ENCODE measurements at places on chromosomes 3 and 15. TPM values are rescaled to one million over a fixed set of nuclear protein-coding genes. Genes with fewer than 3 reads are reported as not detected.

GRCh38 chr3:160538895-160539294 lies 26.5 kb downstream of the KPNA4 start:
- H3K4me1 ChIP-seq: no peaks in the 10 kb centered on the region
- H3K36me3 ChIP-seq: peaks cover 4% of the 10 kb centered on the region
- DNase-seq: no peak
- no peak overlapping the region for H3K27ac ChIP-seq
- H3K27me3 ChIP-seq: no peaks in the 10 kb centered on the region

- H3K36me3 ChIP-seq: no peaks in the 10 kb centered on the region
- H3K27me3 ChIP-seq: no peaks in the 10 kb centered on the region
- no peaks in the 10 kb centered on the region for H3K4me1 ChIP-seq
- peak; percentile 51 for DNase-seq
- no peak overlapping the region for H3K4me3 ChIP-seq
Observed at GRCh38 chr15:59532770-59533379, 78.7 kb upstream of the GCNT3 start.

- H3K27me3 ChIP-seq: no peaks in the 10 kb centered on the region
- DNase-seq: no peak
- H3K4me1 ChIP-seq: no peaks in the 10 kb centered on the region
- no peak overlapping the region for H3K4me3 ChIP-seq
- H3K27ac ChIP-seq: no peak overlapping the region
- no peaks in the 10 kb centered on the region for H3K36me3 ChIP-seq
Observed at GRCh38 chr3:20589275-20589674, 403.3 kb upstream of the SGO1 start.

GRCh38 chr3:146777941-146778340 lies 172.8 kb upstream of the PLSCR5 start:
- no peak overlapping the region for H3K4me3 ChIP-seq
- no peak overlapping the region for H3K27ac ChIP-seq
- H3K36me3 ChIP-seq: no peaks in the 10 kb centered on the region
- H3K27me3 ChIP-seq: no peaks in the 10 kb centered on the region
- no peaks in the 10 kb centered on the region for H3K4me1 ChIP-seq

Gene DRD3
- total RNA-seq: not detected

DNA sequence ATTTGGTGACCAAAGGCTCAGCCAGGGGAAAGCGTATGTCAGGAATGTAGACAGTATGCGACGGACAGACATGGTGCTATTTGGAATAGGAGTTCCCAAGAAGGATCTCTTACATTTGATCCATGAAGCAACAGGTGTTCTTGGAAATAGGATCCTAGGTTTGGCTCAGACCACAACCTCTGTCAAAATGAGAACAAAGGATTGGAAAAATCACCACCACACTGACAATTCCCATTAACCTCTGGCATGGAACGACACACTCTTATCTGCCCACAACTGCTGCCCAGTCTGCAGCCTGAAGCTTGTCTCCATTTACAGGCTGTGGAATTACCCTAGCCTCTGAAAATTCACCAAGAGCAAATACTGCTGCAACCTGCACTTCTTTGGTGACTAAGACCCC lies 33.6 kb upstream of the LRRN1 start:
- no peak overlapping the region for H3K27ac ChIP-seq
- DNase-seq: peak; percentile 17
- H3K36me3 ChIP-seq: no peaks in the 10 kb centered on the region
- no peaks in the 10 kb centered on the region for H3K4me1 ChIP-seq

GRCh38 chr3:193055352-193055751 lies 137.7 kb upstream of the MB21D2 start:
- H3K36me3 ChIP-seq: no peaks in the 10 kb centered on the region
- no peaks in the 10 kb centered on the region for H3K4me1 ChIP-seq
- H3K27me3 ChIP-seq: no peaks in the 10 kb centered on the region

- no peak overlapping the region for H3K4me3 ChIP-seq
- H3K27me3 ChIP-seq: no peaks in the 10 kb centered on the region
- no peak overlapping the region for H3K27ac ChIP-seq
Observed at GRCh38 chr3:172659246-172660002, 51.4 kb downstream of the NCEH1 start.

Gene C2CD4A
- total RNA-seq: 5.3 TPM

GRCh38 chr3:9729419-9729818 lies 2.1 kb upstream of the BRPF1 start:
- H3K36me3 ChIP-seq: peaks cover 5% of the 10 kb centered on the region
- DNase-seq: peak; percentile 46
- H3K27me3 ChIP-seq: no peaks in the 10 kb centered on the region
- H3K4me1 ChIP-seq: peaks cover 16% of the 10 kb centered on the region

Gene LYZL4
- not detected for total RNA-seq

GRCh38 chr15:72933976-72934375 lies 118.3 kb upstream of the NEO1 start:
- no peak for DNase-seq
- no peaks in the 10 kb centered on the region for H3K27me3 ChIP-seq
- H3K4me3 ChIP-seq: no peak overlapping the region

Gene GASK1A
- 7.3 TPM for total RNA-seq

DNA sequence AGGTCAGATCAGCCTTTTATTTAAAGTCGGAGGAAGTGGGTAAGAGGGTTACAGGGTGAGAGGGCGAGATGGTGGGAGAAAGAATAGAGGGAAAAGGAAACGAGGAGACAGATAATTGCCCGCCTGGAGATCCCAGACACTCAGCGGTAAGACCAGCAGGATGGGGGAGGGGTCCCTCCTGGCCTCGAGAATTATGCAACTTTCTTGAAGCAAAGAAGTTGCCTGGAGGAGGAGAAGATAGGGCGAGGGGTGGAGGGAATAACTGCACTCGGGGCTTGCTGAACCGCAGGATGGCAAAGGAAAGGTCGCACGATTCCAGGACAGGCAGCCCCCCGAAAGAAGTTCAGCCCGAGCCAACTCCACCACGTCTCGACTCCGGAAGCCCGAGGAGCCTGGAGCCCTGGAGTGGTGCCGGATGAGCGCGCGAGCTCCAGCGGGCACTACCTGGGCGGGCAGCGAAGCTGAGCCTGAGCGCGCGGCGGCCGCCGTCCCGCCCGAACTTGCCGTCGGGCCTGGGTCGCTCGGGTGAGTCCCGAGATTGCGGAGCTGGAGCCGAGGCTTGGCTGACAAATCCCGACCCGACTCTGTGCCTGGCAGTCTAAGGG lies 402 bp downstream of the WWTR1 start:
- H3K27ac ChIP-seq: peak overlapping the region; percentile 99
- DNase-seq: no peak
- no peaks in the 10 kb centered on the region for H3K27me3 ChIP-seq
- H3K4me3 ChIP-seq: peak overlapping the region; percentile 94
- H3K4me1 ChIP-seq: peaks cover 2% of the 10 kb centered on the region
- H3K36me3 ChIP-seq: no peaks in the 10 kb centered on the region

- no peak for DNase-seq
- no peak overlapping the region for H3K27ac ChIP-seq
- H3K4me1 ChIP-seq: no peaks in the 10 kb centered on the region
Observed at GRCh38 chr15:55954862-55955605, 38.4 kb downstream of the NEDD4 start.

DNA sequence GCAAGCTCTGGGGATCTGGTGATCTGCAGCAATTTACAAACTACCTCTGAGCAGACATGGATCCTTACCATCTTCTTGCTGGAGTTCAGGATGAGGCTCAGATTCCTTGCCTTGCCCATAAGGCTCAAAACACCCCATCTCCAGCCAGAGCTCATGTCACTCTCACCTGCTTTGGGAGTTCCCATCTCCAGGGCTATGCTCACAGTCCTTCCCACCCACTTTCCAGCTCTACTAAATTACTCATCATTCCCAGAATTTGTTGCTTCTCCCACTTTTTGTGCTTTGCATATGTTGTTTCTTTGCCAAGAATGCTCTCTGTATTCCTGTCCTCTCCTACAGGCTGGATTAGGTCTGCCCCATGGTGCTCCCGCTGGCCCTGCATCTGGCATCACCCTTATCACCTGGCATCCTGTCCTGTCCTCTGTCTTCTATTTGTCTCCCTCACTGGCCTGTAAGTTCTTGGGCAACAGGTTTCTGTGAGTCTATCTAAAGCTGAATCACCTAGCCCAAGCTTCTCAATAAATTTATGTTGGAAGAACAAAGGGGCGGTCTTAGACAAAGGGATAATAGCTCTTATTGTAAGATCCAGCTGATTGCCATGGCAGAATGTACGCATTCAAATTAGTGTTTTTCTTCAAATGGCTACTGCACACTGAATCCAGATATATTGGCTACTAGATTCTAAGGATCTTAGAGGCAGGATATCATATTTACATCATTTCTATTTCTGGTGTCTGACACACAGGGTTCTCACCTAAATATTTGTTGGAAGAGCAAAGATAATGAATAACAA lies 179.2 kb downstream of the CLSTN2 start:
- DNase-seq: no peak
- H3K4me3 ChIP-seq: no peak overlapping the region
- no peak overlapping the region for H3K27ac ChIP-seq
- no peaks in the 10 kb centered on the region for H3K36me3 ChIP-seq
- no peaks in the 10 kb centered on the region for H3K4me1 ChIP-seq
- H3K27me3 ChIP-seq: no peaks in the 10 kb centered on the region

GRCh38 chr3:131630097-131630496 lies 127.3 kb upstream of the MRPL3 start:
- no peaks in the 10 kb centered on the region for H3K36me3 ChIP-seq
- H3K4me1 ChIP-seq: no peaks in the 10 kb centered on the region
- DNase-seq: no peak

GRCh38 chr15:33411596-33412540 lies 101.1 kb downstream of the RYR3 start:
- H3K4me1 ChIP-seq: no peaks in the 10 kb centered on the region
- no peak overlapping the region for H3K4me3 ChIP-seq
- H3K27ac ChIP-seq: no peak overlapping the region

DNA sequence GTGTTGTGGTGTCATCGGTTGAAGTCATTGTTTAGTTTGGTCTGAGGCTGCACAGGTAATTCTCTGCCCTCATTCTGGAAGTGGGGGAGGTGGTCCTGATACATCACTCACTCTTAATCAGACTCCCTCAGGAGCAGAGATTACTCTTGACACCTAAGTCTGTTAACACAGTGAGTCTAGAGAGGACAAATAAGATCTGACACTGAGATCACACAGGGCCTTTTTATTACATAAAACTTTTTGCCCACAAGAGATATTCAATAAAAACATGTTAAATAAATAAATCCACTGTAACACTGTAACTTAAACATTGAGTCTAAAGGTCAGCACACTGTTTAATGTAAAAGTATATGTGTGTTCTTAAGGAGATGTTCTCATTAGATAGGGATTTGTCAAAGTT lies 57.1 kb upstream of the MBNL1 start:
- H3K36me3 ChIP-seq: no peaks in the 10 kb centered on the region
- no peaks in the 10 kb centered on the region for H3K27me3 ChIP-seq
- no peaks in the 10 kb centered on the region for H3K4me1 ChIP-seq
- no peak overlapping the region for H3K27ac ChIP-seq
- no peak overlapping the region for H3K4me3 ChIP-seq

DNA sequence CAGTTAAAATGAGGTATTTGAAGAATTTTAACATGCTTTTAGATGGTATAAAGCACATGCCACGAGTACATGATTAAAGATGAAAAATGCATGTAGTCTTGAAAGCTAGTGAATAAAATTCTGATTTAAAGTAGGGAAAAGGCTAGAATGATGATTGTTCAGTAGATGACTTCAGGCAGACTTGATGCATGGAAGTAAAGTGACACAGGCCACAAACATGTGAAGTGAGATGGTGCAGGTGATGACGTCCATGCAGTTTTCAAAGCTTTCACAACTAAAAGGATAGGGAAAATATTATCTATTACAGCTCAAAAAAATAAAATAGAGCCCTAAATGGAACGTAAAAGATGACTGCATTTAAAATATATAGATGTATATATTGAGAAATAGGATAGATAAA lies 140.9 kb downstream of the TFG start:
- H3K27me3 ChIP-seq: no peaks in the 10 kb centered on the region
- no peaks in the 10 kb centered on the region for H3K36me3 ChIP-seq
- no peaks in the 10 kb centered on the region for H3K4me1 ChIP-seq
- no peak overlapping the region for H3K4me3 ChIP-seq
- no peak for DNase-seq
- no peak overlapping the region for H3K27ac ChIP-seq

- H3K4me1 ChIP-seq: no peaks in the 10 kb centered on the region
- DNase-seq: no peak
- H3K36me3 ChIP-seq: no peaks in the 10 kb centered on the region
- H3K4me3 ChIP-seq: no peak overlapping the region
- no peak overlapping the region for H3K27ac ChIP-seq
Observed at GRCh38 chr3:156788846-156789245, 37.3 kb upstream of the LEKR1 start.

- H3K27ac ChIP-seq: no peak overlapping the region
- no peaks in the 10 kb centered on the region for H3K4me1 ChIP-seq
- H3K36me3 ChIP-seq: no peaks in the 10 kb centered on the region
- no peak for DNase-seq
- H3K4me3 ChIP-seq: no peak overlapping the region
Observed at GRCh38 chr3:11543141-11543947, 100.4 kb downstream of the VGLL4 start.

Gene PCLAF
- 1.5 TPM for total RNA-seq

DNA sequence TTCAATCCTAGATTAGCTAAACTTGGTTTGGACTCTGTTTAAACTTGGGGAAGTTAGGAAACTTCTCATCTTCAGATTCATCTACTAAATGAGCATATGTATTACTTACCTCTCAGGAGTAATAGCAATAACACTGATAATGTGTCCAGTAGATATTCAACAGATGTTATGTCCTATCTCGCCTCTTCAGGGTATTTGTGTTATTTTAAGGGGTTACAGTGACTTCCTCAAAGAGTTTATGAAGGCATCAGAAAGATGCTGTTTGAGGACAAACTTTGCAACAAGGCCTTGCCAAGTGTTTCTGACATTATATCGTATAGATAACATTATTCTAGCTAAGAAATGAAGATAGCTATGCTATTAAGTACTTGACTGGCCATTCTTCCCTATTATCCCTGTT lies 522.3 kb downstream of the IGSF11 start:
- H3K27me3 ChIP-seq: no peaks in the 10 kb centered on the region
- H3K4me3 ChIP-seq: no peak overlapping the region
- no peak for DNase-seq
- no peak overlapping the region for H3K27ac ChIP-seq

DNA sequence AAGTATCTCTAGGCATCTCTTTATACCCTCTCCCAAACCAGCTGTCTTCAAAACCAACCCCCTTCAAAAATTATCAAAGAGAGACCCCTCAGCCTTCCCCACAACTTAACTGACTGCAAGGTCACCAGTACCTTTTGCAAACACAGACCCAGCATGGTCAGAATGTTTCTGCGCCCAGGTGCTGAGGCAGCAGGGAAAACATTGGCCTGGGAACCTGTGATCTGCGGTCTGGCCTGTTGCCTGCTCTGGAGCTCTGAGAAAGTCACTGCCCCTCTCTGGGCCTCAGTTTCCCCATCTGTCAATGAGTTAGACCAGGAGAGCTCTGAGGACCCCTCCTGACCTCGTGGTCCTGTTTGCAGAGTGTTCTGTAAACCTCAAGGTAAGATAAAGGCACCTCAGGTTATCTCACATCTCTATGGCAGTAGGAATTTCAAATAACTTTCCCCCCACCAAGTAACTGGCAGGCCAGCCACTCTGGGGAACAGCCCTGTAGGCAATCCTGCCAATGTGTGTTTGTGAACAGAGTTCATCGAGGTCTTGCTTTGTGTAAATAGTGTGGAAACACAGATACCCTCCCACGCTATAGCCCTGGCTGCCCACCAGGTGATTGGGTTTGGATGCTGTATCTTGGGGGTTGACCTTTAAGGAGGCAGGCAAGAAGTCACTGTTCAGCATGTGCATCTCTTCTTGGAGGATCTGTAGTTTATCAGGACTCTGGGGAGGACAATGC lies 50.0 kb upstream of the SMAD6 start:
- no peak overlapping the region for H3K4me3 ChIP-seq
- DNase-seq: no peak
- H3K27ac ChIP-seq: no peak overlapping the region
- H3K27me3 ChIP-seq: no peaks in the 10 kb centered on the region
- no peaks in the 10 kb centered on the region for H3K4me1 ChIP-seq
- H3K36me3 ChIP-seq: no peaks in the 10 kb centered on the region
